Stromal cell of bone marrow (primary cell): ENCODE measurements at places on chromosomes 16 and 17.

- no peak for DNase-seq
Observed at GRCh38 chr16:26365161-26365940, 673.6 kb downstream of the HS3ST4 start.

- no peak for DNase-seq
Observed at GRCh38 chr17:70251706-70252105, 82.4 kb downstream of the KCNJ2 start.

DNA sequence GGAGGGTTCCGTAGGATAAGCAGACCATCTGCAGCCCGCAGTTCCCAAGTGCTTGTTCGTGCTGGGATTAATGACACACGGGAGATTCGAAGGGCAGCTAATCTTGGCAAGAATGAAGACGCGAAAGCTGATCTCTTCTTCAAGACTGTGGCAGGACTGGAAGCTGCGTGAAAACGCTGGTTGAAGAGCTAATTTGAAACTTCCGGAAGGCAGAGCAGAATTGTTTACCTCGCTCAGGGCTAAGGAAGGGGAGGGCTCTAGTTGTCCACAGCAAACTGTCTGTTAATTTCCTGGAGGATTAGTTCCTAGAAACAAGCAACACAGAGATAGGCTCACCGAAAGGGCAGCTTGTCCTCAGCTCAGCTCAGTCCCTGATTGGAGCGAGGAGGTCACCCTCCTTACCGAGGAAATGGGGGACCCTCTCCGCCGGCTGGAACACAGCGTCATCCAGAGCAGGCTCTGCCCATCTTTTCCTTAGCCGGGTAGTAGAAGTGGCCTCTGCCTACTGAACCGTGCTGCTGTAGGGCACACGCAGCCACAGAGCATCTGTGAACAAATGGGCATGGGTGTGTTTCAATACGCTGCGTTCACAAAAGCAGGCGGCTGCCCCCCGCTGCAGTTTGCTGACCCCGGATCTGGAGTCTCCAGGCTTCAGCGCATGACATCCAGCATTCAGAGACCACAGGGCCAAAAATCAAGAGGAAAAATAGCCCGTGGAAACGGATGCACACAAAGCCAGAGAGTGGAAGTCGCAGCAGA, 16.7 kb upstream of the BAIAP2 start:
- no peak for DNase-seq

DNA sequence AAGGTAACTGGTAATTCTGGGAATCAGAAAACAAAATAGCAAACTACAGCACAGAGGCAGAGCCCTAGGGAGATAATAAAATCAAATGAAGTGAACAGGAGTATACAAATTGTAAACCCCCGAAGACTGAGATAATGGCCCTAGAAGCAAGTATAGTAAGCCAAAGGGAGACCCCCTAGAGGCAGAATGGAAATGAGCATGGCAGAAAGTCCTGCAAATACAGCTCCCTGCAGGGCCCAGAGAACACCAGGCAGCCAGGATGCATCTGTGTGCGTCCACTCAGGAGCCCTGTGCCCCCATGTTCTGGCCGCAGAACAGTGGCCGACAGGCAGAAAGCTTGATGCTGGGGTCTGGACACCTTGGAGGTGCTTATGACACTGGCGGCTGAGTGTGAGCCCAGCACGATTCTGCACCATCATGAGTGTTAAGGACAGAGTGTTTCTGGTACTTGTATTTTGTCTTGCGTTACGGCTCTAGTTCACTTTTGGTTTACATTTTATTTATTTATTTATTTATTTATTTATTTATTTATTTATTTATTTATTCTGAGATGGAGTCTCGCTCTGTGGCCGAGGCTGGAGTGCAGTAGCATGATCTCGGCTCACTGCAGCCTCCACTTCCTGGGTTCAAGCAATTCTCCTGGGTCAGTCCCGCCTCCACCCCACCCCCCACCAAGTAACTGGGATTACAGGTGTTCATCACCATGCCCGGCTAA, 48.7 kb downstream of the RGS9 start:
- DNase-seq, result no peak

GRCh38 chr16:37511-37910, 15.9 kb downstream of the POLR3K start:
- no peak for DNase-seq

DNA sequence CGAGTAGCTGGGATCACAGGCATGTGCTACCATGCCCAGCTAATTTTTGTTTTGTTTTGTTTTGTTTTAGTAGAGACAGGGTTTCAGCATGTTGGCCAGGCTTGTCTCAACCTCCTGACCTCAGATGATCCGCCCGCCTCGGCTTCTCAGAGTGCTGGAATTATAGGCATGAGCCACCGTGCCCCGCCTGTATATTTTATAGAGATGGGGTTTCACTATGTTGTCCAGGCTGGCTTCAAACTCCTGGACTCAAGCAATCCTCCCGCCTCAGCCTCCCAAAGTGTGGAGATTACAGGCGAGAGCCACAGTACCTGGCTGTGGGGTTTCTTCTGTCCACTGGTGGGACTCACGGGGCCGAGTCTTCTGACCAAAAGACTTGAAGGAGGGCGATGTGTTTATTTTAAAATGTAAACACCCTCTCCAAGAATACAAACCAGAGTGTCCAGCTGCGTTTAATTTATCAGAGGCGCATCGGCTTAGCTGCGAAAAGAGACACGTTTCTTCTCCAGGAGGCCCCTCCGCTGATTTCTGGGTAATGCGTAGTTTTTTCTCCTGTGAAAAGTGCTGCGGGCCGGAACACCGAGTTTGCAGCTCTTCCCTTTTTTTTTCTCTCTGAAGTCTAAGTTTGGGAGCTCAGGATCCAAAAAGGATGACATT, 86.9 kb upstream of the CIBAR2 start:
- DNase-seq, result no peak

- no peak for DNase-seq
Observed at GRCh38 chr17:79955691-79956440, 79.8 kb downstream of the TBC1D16 start.

- DNase-seq, result peak; percentile 40
Observed at GRCh38 chr17:39244600-39245570, 19.1 kb upstream of the STAC2 start.

- DNase-seq, result no peak
Observed at GRCh38 chr17:74642995-74643394, 19.5 kb upstream of the CD300E start.

GRCh38 chr17:37447641-37448040, 41.0 kb downstream of the TADA2A start:
- DNase-seq, result no peak

DNA sequence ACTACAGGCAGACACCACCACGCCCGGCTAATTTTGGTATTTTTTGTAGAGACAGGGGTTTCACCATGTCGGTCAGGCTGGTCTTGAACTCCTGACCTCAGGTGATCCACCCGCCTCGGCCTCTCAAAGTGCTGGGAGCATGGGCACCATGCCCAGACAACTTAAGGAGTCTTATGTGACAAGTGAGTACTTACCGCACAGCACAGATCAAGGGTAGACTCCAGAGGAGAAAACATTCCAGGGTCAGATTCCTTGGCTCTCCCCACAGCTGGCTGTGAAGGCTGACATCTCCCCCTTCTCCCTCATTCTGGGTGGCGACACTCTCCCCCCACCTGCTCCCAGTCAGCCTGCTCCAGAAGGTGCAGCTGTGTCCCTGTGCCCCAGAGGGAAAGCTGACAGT, 10.6 kb downstream of the ZSCAN10 start:
- DNase-seq, result no peak

- no peak for DNase-seq
Observed at GRCh38 chr17:81396722-81397313, 1.6 kb downstream of the BAHCC1 start.

DNA sequence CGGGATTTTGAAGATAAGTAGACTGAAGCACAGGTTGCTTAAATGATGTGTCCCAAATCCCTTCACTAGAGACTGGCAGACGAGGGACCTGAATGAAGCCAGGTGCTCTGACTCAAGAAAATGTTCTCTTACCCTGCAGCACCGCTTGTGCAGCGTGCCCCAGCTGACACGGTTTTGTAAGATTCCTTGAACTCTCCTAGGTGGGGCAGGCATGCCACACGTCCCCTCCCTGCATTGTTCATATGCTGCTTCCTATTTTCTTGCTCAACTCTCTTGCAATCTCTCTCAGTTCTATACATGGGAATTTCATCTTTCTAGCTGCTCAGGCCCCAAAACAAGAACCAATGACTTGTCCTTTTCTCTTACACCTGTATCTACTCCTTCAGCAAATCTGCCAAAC, 22.1 kb upstream of the HNF1B start:
- no peak for DNase-seq

DNA sequence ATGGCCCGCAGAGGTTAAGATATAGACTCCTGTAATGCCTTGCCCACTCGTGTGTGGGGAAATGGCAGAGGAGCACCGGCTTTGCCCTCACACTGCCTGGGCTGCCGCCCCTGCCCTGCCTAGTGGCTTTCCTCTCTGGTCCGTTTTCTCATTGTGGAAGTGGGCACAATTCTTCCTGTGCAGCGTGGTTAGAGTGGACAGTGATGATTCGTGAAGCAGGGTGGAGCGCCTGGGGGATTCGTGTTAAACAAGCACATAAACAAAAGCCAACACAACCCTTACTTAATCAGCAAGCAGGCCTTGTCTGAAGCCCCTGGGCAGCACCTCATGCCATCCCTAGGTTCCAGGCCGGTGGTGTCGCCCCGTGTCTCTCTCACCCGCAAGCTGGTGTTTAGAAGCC, 269.7 kb downstream of the SEC14L1 start:
- DNase-seq, result no peak

DNA sequence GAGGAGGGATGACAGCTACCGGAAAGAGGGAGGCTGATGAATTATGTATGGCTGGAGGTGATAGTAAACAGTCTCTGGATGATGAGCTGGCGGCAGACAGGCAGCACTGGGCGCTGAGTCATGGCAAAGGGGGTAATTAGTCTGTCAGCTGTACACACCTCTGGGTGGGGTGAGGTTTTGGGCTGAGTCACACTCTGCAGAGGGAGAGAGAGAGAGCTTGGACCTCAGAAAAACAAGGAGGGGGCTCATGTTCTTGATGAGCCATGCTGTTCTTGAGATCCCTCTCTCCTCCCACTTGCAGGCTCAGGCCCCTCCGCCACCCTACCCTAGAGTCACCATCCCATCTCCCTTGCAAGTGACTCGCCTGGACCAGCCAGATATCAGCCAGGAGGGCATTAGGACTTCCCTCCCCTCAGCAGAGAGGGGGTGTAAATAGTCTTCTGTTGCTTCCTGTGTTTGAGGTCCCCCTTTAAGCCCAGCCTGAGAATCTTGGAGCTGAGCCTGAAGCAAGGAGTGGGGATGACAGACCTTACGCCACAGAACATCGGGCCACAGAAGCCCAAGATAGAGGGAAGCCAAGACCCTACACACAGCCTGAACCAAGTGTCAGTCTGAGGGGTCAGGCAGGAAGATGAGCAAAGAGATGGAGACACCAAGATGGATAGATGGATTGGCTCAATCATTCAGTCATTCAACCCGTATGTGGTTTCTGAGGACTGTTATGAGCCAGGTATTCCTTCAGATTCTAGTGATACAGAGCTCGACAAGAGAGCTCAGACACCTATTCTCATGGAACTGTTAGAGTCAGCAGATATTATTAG, 383.2 kb upstream of the CCL2 start:
- no peak for DNase-seq

GRCh38 chr16:51155820-51156806, 5.0 kb upstream of the SALL1 start:
- no peak for DNase-seq

- no peak for DNase-seq
Observed at GRCh38 chr17:72240333-72240732, 119.5 kb downstream of the SOX9 start.

DNA sequence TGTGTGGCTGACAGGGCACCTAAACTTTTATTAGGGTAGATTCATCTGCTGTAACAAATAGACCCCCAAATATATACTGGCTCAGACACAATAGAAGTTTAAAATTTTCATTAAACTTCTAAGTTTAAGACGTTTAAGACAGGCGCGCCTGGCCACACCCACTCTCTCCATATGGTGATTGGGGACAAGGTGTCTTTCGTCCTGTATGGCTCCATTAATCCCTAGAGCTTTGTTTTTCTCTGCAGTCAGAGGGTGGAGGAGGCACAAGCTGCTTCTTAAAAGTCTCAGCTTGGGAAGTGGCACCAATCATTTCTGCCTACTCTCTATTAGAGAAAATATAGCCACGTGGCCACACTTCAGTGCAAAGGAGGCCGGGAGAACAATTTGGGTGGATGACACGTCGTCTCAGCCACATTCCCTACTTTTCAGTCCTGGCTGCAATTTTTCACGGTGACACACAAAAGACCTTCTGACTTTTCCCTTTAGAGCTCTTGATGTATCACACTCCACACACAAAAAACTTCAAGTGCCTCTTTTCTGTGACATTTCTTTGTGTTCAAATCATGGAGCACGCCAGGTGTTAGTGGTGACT, 125.5 kb upstream of the CACNG3 start:
- no peak for DNase-seq

GRCh38 chr17:16928406-16929034, 43.4 kb downstream of the TNFRSF13B start:
- no peak for DNase-seq

GRCh38 chr16:68450741-68451255, 2.5 kb upstream of the SMPD3 start:
- DNase-seq, result no peak

GRCh38 chr16:6573577-6573976, 759.1 kb upstream of the RBFOX1 start:
- DNase-seq, result no peak

- DNase-seq, result peak; percentile 26
Observed at GRCh38 chr17:969811-970355, 9.7 kb downstream of the NXN start.

- DNase-seq, result no peak
Observed at GRCh38 chr17:72514891-72515290, 394.1 kb downstream of the SOX9 start.

GRCh38 chr16:391885-392335, 5.1 kb upstream of the NME4 start:
- no peak for DNase-seq

DNA sequence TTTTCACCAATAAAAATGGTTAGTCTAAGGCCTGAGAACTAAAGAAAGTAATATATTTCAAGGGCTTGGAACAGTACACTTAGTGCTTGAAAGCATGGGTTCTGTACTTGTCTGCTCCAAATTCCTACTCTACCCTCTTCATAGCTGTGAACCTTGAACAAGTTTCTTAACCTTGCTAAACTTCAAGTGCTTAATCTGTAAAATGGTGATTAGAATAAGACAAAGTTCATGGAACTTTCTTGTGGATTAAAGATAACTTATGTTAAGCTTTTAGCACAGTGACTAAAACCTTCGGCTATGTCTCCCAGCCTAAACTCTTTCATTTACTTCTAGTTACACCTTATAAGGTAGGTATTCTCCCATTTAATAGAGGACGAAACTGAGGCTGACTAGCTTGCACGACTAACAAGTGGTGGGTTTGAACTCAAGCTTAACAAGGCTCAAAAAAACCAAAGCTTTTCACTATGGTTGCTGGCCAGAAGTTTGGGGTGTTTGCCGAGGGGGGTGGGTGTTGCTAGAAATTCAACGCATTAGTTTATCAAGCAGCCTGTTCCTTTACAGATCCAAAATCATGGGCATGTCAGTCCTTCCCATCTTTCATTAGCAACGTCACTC, 28.8 kb downstream of the CDRT4 start:
- no peak for DNase-seq
